ENCODE measurements at places on chromosomes 2 and 18.

DNA sequence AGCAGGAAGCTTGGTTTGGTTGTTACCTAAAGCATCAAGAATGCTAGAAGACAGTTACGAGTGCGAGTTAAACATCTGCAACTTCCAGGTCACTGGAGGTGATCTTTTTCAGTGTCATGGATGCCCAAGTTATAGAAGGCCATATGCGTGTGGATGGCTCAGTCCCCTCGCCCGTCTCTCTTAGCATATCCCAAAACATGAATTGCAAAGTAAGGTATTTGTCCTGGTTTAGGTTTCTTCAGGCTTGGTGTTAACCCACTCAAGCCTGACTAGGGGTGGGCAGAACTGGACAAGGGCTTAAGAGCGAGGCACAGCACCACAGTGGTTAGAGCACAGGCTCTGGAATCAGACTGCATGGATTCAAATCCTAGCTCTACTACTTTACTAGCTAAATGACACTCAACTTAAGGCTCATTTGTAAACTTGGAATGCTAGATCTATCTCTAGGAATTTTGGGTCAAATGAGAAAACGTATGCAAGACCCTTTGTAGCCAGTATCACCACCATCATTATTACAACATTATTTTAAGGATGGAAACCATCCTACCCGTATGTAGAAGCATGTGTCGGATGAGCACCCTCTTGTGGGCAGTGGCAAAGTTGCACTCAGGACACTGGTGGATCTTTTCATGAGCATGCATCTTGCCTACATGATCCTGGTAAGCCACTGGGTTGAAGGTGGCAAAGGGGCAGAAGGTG is 11.2 kb downstream of the ZNF142 start:
- DNase-seq = peak; percentile 72

DNA sequence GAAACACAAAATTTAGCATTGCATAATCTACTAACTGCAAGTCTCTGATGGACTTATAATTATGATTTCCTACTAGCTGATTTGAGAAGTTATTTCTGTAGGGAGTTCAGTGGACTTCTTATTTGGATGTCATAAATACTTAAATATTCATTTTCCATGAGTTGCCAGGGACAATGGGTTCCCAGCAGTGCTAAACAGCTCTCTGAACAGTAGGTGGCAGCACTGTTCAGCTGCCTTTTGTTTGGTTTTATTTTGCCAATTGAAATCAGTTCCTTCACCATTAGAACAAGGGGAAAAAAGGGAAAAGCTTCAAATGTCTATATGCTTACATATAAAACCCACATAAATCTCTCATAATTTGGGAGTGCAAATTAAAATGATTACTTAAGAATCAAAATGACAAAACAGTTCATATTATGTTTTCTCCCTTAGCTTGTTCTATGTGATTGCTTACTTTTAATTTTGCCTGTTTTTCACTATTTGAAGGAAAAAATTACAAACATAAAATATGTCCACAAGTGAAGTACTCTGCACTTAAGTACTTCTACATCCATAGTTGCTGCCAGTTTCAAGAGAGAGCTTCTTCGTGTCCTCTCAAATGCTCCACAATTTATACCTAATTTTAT is 898.9 kb downstream of the CPS1 start:
- no peak for DNase-seq

DNA sequence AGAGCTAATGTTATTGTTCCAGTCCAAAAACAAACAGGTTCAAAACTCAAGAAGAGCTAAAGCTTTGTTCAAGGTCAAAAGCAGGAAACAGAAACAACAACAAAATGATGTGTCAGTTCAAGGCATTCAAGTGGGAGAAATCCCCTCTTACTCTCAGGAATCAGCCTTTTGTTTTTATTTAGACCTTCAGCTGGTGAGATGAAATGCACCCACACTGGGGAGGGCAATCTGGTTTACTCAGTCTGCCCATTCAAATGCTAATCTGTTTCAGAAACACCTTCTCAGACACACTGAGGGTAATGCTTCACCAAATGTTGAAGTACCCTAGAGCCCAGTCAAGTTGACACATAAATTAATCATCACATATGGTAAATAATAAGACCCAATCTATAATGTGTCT is 150.6 kb downstream of the TMX3 start:
- DNase-seq = no peak

DNA sequence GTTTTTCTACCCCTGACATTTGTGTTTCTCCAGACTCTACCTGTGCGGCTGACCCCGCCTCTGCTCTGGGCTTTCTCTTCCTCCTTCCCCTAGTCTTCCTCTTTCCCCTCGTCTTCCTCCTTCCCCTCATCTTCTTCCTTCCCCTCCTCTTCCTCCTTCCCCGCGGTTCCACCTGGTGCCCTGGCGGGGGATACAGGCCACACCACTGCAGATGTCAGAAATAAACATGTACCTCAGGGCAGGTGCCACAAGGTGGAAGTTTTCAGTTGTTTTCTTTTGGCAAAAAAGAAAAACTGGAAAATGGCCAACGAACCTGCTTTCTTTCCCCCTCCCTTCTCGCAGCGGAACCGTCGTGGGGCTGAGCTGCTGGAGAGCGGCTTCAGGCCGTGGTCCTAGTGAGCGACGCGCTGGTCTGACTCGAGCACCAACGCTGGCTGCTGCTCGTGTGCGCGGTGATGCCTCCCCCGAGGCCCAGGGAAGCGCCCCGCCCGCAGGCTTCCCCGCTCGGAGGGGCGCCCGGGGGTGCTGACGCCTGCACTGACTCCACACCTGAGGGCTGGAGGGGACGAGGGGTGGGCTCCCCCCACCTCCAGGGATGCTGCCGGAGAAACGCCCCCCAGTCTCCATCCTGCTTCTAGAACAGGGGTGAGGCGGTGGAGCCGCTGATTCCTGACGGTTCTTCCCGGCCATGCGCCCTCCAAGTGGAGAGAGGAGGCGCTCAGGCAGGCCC is 83.7 kb upstream of the ZNF516 start:
- no peak for DNase-seq

DNA sequence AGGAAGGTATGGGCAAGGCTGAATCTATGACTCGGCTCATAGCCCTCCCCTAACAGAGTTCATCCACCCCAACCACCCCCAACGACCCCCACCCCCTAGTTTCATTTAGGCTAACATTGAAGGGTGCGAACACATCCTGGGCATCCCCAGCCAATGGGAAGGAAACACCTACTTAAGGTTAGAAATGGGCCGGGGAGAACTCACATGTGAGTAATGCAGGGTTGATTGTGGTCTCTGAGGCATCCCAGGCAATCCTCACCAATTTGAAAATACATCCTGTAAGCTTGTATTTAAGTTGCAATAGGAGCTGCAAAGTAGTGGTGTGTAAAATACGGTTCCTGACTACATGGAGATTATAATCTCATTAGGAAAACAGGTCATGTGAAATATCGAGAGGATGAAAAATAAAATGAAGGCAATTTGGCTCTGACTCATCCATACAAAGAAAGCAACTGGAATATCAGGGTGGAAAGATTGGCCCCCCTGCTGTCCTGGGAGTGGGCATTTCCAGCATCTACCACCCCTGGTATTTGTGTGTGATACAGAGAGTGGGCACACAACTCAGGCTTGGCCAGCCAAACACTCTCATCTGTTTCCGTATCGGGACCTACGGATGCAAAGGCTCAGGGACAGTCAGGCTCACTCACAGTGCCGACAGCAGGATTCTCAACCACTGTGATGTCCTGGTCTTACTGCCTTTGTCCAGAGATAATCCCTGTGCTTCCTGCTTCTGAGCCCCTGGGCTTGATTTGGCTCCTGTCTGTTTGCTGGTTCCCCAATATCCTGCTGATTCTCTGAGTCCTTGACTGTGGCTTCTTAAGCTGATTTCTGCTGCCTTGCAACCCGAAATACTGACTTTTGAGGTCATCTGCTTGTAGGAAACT is 90.0 kb upstream of the NCKAP5 start:
- DNase-seq = no peak

DNA sequence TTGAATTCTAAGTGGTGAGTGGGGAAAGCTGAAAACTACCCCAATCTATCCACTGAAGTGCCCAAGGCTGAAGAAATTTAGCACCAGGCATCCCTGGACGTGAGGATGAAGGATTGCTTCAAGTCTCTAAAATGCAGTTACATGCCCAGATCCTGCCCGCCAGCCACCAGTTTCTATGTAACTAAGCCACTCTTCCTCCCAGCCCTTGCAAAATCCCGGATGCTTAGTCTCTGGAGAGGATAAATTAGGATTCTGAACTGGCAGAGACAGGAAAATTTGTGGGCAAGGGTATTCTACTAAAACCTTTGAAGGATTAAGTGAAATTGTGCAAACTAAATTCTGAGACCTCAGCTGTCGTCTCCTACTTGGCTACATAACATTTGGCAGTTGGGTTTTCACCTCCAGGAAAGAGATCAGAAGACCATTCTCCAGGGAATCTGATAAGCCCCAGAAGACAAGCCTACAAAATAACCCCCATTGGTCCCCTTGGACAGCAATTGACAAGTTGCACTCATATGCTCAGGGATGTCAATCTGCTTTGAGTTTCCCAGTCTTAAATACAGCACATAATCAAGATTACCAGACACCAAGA is 93.9 kb upstream of the CD226 start:
- DNase-seq = no peak

DNA sequence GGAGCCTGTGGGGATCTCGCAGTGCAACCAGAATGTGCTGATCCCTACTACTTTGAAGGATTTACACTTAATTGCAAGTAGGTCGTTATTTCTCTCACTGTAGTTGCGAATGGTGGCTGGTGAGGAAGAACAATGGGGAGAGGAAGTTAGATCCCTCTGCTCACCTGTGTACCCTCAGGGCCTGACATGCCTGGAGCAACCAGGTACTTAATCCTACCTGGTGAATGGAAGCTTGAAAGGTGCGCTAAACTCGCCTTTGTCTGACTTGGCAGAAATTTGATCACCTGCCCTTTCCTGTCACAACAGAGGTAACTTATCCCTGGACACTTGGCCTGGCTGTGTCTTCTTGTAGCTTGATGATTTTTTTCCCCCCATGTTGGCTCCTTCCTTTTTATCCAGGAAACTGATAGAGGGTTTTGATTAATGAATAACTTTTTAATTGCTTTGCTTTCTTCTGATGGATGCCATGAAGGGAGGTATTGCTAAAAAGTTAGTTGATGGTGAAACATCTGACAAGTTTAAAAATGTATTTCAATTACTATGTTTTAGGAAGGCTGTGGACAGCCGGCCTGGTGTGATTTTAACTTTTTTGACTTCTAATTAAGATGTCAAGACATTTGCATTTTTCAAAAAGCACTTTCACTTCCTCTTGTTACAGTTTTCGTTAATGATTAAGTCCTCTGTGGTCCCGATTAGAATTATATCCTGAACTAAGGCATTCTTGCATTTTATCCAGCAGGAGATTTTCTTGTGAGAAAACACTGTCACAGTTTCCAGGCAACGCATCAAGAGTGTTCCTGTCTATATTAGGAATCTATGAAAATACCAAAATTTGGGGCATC is 9.2 kb downstream of the SGPP2 start:
- no peak for DNase-seq

- DNase-seq = no peak
These were observed 226.5 kb upstream of the RBMS1 start for GRCh38 chr2:160720098-160720497.

GRCh38 chr18:35508746-35509338 is 11.1 kb upstream of the INO80C start:
- no peak for DNase-seq

GRCh38 chr2:64214281-64215115 is 70.3 kb upstream of the PELI1 start:
- peak; percentile 64 for DNase-seq

DNA sequence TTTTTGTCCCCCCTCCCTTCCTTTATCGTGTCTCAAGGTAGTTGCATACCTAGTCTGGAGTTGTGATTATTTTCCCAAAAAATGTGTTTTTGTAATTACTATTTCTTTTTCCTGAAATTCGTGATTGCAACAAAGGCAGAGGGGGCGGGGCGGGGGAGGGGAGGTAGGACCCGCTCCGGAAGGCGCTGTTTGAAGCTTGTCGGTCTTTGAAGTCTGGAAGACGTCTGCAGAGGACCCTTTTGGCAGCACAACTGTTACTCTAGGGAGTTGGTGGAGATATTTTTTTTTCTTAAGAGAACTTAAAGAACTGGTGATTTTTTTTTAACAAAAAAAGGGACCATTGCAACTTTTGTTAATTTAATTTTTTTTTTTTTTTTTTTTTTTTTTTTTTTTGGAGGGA is 2.1 kb downstream of the SOX11 start:
- no peak for DNase-seq

GRCh38 chr2:28153851-28154250 is 238.8 kb upstream of the FOSL2 start:
- DNase-seq = no peak

DNA sequence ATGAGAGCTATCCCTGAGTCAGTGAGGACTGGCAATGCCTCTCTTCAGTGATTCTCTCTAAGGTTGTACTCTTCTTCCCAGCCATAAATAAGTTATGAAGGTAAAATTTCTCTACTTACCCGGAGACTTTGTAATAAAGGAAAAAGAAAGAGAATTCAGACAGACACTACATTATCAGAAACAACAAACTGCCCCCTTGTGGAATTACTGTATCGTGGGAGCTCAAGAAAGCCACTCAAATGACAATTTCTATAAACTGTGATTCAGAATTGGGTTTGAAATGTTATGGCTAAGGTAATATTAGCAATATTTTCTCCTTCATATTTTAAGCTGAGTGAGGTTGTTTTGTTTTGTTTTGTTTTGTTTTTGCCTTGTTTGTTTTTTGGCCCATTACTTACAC is 155.8 kb upstream of the TANK start:
- no peak for DNase-seq

- no peak for DNase-seq
These were observed 61.1 kb upstream of the RND3 start for GRCh38 chr2:150548527-150548926.

- peak; percentile 60 for DNase-seq
These were observed 37.3 kb upstream of the TANK start for GRCh38 chr2:161122772-161123530.

DNA sequence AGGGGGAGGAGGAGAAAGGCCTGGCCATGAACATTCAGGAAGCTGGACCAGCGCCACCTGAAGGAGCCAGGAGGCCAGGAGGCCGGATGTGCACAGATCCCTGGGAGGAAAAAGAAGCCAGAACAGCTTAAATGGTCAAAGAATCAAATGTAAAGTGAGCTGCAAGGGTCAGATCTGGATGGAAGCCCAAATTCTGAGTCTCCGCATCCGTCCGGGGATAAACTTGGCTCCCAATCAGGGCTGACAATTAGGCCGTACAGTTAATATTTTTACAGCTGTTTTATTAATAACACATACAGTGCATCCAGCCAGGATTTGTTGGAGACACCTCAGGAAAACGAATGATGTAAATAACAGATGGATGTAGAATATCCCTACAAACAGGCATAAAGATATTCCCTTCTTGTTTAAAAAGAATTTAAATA is 495.1 kb upstream of the TCF4 start:
- no peak for DNase-seq

DNA sequence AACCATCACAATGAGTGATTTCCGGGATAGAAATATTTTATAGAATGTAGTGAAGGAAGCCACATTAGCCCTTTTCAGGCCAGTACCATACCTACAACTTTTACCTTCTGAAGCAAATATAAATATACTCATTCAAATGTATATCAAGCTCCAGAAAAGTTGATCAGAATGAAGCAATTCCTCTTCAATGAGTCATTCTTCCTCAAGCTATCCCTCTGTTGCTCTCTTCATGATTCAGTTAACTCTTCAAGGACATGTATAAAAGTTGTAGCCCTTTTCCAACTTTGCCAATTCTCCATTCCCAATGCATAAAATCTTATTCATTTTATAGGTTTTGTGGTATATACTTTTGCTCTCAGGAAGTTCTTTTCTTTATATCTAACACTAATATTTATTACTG is 242.1 kb upstream of the RGPD4 start:
- no peak for DNase-seq

- no peak for DNase-seq
These were observed 134.7 kb downstream of the VIT start for GRCh38 chr2:36831185-36831584.
